ENCODE measurements at places on chromosomes 6 and 20.

- DNase-seq, result no peak
Measured at GRCh38 chr6:147023148-147023547, 181.1 kb upstream of the STXBP5 start.

- DNase-seq, result no peak
Measured at GRCh38 chr20:14127514-14128223, 132.4 kb downstream of the MACROD2 start.

- peak; percentile 54 for DNase-seq
Measured at GRCh38 chr6:137543114-137543513, 48.9 kb upstream of the OLIG3 start.

GRCh38 chr6:21582651-21583050 lies 10.9 kb upstream of the SOX4 start:
- DNase-seq, result no peak

- DNase-seq, result no peak
Measured at GRCh38 chr6:77010931-77011542, 452.3 kb downstream of the HTR1B start.

DNA sequence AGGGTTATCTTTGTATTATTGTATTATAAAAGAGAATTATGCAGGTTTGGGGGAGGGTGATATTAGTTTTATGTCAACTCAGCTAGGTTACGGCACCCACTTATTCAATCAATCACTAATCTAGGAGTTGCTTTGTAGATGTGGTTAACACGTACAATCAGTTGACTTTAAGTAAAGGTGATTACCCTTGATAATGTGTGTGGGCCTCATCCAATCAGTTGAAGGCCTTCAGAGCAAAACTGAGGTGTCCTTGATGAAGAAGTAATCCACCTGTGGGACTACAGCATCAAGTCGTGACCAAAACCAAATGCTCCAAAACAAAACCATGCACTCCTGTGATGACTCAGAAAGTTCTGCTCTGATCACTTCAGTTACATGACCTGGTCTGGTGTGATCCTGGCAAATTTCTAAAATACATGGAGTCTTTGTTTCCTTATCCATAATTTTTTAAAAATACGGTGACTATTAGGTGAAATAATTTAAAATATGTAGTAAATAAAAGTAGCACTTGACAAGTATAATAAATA lies 114.1 kb downstream of the IYD start:
- no peak for DNase-seq

GRCh38 chr6:148898376-148899014 lies 151.7 kb downstream of the UST start:
- no peak for DNase-seq

DNA sequence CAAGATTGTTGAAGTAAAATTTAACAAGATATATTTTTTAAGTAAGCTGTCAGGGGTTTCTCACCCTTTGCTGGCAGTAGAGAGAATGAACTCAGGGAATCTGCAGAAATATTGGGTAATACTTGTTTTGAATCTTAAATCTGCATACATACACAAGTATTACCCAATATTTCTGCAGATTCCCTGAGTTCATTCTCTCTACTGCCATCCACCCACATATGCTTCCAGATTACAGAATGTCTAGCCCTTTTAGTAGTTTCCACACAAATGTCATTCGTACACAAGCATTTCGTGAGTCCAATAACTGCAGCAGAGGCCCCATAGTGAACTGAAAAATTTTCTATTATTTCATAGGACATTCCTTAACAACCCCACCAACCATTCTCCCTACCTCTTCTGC lies 69.6 kb upstream of the TNFRSF21 start:
- DNase-seq, result no peak

- DNase-seq, result no peak
Measured at GRCh38 chr6:140385679-140386078, 1011.2 kb upstream of the CITED2 start.

- no peak for DNase-seq
Measured at GRCh38 chr20:54209216-54209813, 1.4 kb downstream of the PFDN4 start.

- peak; percentile 75 for DNase-seq
Measured at GRCh38 chr20:36919715-36920333, 31.7 kb downstream of the SAMHD1 start.

DNA sequence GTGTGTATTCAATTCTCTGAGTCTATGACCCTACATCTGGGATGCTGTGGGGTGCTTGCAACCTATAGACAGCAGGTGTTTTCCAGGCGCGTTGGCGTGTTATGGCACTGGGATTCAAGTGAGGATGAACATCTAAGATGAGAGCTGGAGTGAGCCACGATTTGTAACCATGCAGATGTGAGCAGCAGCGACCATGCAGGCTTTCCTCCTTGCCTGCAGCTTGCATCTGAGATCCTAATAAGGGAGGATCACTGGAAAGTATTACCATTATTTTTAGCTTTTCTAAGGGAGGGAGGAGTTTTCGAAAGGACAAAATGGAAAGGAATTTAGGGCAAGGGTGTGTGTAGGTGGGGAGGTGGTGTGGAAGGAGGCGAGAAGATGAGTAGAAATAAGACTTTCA lies 216.7 kb downstream of the ATXN1 start:
- DNase-seq, result no peak

- no peak for DNase-seq
Measured at GRCh38 chr6:133767357-133767970, 121.4 kb upstream of the TCF21 start.

GRCh38 chr6:30074331-30075093 lies 1.1 kb downstream of the RNF39 start:
- no peak for DNase-seq

- no peak for DNase-seq
Measured at GRCh38 chr6:4355241-4355640, 219.9 kb upstream of the ECI2 start.

- DNase-seq, result peak; percentile 60
Measured at GRCh38 chr6:64489763-64490162, 854.2 kb downstream of the PHF3 start.

DNA sequence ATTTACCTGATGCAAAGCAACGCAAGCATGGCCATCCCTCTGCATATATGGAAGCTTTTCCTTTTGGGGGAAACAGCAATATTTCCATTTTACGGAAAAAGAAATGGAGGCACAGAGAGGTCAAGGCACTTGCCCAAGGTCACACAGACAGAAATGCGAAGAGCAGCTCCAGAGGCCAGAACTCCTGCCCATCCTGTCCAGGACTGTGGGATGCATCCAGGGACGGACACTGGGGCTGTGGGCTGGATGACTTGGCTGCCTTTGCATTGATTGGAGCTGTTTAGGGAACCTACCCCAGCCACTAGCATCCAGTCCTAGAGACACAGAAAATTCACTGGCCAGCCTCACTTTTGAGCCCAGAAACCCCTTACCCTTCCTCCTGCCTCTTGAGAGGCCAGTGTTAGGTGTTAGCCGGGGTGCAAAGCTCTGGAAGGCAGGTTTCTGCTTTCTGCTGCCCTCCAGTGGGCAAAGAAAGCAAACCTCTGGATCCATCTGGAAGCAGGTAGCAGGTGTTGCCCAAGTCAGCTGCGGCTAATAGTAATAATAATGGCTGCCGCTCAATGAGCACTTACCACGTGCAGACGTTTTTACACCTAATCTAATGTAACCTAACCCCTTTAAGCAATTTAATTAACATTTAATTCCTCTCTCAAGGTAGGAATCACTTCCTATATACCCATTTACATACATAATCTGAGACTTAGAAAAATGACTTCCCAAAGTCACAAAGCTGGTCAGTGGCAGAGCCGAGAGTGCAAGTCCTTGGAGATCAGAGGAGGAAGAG lies 31.7 kb upstream of the CCN5 start:
- peak; percentile 80 for DNase-seq

DNA sequence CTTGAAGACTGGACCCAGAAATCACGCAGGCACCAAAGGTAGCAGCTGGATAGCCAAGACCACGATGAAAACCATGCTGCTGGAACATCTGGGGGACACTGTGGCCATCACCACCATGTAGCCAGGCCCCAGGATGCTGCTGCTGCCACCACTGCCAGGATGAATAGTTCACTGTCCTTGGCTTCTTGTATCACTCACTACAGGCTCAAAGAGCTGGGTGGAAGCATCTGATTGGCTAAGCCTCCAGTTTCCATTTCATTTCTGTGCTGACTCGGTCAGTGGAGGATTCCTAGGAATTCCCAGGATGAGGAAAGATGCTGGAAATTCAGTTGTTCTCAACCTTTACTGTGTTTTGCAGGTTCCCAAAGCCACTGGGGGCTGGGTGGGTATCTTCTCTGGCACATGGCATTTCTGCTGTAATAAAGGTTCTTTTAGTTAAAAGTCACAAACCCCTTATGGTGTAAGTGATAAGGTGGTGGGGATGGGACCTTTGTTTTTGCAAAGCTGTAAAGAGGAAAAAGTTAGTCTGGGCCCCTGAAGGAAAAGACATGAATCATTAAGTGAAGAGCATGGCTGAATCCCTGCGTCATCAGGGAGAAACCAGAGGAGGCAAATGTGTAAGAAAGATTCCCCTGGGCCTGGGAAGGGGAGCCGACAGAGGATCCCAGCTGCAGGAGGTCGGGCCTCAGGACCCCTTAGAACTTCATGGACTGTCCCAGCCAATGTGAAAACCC lies 75.6 kb upstream of the RNF24 start:
- no peak for DNase-seq

DNA sequence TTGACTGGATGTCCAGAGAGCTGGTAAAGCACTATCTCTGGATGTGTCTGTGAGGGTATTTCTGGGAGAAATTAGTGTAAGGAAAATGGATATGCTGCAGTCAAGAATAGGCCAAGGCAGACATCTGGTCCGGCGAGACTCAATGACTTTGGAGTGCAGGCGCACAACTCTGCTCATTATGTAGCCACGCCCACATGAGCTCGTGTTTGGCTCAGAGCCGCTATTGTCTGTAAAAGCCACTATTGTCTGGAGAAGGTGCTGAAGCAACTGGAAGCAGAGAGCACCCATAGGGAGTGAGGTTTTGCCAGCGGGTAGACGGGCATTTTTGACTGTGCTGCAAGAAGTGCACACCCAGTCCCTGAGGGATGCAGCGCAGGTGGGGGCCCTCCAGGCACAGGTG lies 305.0 kb upstream of the POU3F2 start:
- no peak for DNase-seq

- DNase-seq, result no peak
Measured at GRCh38 chr6:119430805-119431204, 81.2 kb upstream of the MAN1A1 start.

- DNase-seq, result no peak
Measured at GRCh38 chr20:58553166-58553696, 38.0 kb upstream of the APCDD1L start.

DNA sequence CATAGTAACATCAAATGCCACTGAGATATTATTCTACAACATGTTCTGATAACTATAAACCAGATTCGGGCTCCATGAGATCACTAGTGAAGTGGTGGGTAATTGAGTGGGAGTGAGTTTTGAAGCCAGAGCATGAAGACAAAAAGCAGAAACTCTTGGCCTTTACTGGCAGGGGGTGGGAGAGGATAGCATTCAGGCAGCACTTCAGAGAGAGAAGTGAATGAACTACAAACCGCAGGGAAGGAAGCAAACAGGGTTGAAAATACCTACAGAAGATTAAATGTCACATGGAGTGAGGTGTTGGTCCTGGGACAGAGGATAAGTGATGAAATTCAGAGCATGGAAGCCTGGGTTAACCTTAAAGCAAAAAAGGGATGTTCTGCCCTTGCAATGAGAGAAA lies 250.0 kb downstream of the EPM2A start:
- no peak for DNase-seq

GRCh38 chr6:43771210-43771857 lies 1.3 kb downstream of the VEGFA start:
- peak; percentile 73 for DNase-seq

DNA sequence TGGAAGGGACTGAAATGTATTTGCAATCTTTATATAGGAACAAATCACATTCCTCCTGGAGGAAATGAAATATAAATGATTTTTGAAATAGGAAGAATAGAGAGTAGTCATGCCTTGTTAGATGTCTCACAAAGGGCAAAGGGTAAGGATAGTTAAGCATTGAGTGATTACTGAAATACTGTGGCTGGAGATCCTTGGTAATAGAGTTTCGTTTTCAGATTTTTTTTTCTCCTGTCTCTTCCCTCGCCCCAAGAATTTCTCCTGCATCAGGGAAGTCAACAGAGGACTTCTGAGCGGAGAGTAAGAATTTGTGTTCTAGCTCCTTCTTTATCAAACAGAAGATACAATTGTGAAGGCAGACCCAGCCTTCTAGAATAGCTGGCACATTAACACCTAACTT lies 79.4 kb downstream of the PLCB4 start:
- no peak for DNase-seq

GRCh38 chr6:82097676-82098075 lies 149.9 kb downstream of the IBTK start:
- no peak for DNase-seq

DNA sequence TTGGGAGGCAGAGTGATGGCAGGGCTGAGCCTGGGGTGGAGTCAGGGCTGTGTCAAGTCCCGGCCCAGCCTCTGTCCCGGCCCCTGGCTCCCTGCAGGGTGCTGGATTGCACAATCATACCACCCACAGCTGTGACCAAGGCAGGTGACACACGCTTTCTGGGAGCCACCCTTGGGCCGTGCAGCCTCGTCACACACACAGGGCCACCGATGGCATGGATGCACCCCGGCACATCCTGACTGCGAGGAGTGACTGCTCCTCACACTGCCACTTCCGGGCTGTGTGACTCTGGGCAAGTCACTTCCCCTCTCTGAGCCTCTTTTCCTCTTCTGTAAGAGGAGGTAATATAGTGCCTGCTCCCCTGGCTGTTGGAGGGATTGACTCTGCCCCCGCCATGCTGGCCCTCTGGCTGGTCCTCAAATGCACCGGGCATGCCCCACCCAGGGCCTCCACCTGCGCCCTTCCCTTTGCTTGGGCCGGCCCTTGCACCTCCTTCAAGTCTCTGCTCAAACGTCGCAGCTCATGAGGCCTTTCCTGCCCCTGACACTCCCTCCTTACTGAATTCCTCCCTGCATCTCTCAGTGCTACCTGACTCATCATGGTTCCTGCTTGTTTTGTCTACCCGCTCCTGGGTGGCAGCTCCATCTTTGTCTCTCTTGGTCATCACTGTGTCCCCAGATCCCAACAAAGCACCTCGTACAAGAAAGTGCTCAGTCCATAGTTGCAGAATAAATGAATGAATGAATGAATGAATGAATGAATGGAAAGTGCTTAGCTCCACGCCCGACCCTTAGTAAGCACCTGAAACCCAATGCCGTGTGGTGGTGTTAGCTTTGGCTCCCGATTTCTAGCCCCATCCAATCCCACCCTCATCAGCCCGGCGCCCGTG lies 93.5 kb downstream of the CEBPB start:
- DNase-seq, result no peak

DNA sequence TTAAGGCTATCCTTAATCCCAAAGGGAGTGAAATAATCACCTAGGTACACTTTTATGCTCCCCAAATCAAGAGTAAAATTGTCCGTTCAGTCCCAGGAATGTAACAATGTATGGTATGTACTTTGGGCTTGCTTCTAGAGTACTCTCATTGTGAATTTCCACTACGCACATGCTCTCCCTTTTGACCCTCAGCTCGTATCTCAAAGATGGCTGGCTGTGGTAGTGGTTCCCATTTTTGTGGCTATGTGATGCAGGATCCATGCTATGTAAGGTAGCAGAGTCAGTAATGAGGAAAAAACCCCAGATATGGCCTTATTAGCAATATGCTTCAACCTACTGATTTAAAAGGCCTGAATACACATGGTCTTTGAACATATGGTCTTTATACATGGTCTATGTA lies 133.7 kb downstream of the DST start:
- DNase-seq, result no peak

GRCh38 chr6:170181338-170181690 lies 109.6 kb downstream of the DLL1 start:
- DNase-seq, result no peak
